ENCODE measurements at places on chromosomes 1 and 21. TPM values are rescaled to one million over a fixed set of nuclear protein-coding genes. Genes with fewer than 3 reads are reported as not detected.

GRCh38 chr1:28147264-28148094 is 29.0 kb downstream of the PTAFR start:
- DNase-seq = no peak

- DNase-seq = no peak
These were observed 37.7 kb upstream of the TMEM125 start for GRCh38 chr1:43232074-43232473.

- peak; percentile 45 for DNase-seq
These were observed 157.0 kb upstream of the COA6 start for GRCh38 chr1:234216116-234216703.

- no peak for DNase-seq
These were observed 1.8 kb downstream of the NCDN start for GRCh38 chr1:35559317-35559944.

DNA sequence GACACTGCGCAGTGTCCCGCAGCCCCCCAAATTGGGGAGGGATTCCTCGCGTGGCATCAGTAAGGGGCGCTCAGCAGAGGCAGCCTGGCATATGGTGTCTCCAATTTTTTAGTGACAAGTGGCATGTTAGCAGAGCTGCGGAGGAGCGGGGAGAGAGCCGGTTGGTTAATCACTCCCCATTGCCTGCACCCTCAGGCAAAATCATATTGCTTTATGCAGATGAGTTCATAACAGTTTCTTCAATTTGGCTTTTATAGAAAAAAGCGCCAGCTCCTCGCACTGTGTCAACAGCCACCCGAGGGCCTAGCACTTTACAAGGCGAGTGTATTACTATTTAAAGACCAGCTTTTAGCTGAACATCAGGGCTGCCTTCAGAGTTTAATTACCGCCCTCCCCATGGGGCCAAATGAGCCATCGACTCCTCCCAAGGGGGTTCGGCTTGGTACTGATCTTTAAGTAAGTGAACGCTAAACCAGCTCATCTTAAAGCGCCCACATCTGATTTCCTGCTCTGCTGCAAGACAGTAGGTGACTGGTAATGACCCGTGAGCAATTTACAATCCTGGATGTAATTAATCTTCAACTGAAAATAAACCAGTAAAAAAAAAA is 298.9 kb downstream of the DSCAM start:
- no peak for DNase-seq

DNA sequence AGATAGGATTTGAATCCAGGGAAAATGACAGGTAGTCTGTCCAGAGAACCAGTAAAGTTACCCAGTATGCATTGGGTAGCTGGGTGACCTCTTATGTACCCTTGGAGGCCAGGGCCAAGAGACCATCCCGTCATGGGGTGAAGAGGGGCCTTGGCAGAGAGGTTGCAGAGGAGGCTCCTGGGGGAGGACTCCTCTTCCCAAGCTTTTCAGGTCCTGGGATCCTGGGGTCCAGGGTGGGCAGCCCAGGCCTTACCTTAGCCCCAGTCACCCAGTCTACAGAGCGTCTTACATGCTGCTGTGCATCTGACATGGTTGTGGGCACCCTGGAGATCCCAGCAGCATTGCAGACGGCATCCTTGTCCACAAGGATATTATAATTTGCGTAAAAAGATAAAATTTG is 14.0 kb downstream of the PMF1 start:
- DNase-seq = no peak

- DNase-seq = no peak
These were observed 58.7 kb upstream of the GADD45A start for GRCh38 chr1:67626090-67626860.

DNA sequence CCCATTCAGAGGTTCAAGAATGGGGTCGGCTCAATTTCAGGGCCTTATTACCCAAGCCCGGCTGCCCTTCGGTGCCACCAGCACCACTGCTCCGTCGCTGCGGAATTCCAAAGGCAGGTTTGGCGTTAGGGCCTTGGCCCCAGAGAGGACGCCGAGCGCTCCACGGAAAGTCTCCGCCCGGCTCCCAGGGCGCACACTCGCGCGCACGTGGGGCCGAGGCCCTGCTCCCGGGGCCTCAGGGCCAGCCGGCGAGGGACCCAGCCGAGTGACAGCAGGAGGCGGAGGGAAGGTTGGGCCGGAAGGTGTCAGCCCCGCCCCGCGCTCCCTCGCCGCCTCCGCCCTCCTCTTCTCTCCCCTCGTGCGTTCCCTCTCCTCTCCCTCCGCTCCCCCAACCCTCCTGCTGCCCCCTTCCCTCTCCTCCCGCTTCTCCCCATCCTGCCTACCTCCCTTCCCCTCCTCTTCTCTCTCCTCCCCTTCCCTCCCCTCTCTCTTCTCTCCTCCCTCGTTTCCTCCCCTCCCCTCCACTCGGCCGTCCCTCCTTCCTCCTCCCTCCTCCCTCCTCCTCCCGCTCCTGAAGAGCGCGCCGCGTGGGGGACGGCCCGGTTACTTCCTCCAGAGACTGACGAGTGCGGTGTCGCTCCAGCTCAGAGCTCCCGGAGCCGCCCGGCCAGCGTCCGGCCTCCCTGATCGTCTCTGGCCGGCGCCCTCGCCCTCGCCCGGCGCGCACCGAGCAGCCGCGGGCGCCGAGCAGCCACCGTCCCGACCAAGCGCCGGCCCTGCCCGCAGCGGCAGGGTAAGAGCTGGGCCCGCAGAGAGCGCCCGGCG is at the start of gene ETS2:
ETS2 (plus strand) TSS at position 602 of the 825 bp plus-strand sequence. CDS start 4,106 bp downstream, outside the sequence.
- peak; percentile 36 for DNase-seq

XCL1 gene
- 8.8 TPM for total RNA-seq

LCE2C gene
- not detected for total RNA-seq

GRCh38 chr1:56297904-56298303 is 281.5 kb downstream of the PLPP3 start:
- no peak for DNase-seq

- DNase-seq = no peak
These were observed 213.0 kb downstream of the CAMTA1 start for GRCh38 chr1:6998267-6998666.

DNA sequence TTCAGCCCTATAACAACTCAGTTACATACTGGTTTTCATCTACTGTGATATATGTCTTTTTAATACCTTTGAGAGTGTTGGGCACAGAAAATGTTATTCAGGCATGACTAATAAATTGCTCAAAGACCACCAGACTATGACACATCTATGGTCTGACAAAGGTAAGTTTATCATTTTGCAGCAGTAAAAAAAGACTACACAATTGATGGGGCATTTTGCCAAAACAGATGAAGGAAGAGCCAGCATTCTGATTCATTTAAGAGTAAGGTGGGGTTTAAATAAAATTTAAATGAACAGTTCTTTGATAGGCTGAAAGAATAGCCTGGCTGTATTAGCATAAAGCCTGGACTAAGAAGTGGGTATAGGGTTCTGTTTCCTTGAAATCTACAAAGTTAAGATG is 8.8 kb upstream of the RNPC3 start:
- no peak for DNase-seq

VSIG8 gene
- total RNA-seq = not detected

LEFTY2 gene
- total RNA-seq = not detected

GRCh38 chr1:46761740-46762139 is 37.1 kb upstream of the CYP4B1 start:
- no peak for DNase-seq

GRCh38 chr1:239914751-239915231 is 176.9 kb upstream of the FMN2 start:
- no peak for DNase-seq

DNA sequence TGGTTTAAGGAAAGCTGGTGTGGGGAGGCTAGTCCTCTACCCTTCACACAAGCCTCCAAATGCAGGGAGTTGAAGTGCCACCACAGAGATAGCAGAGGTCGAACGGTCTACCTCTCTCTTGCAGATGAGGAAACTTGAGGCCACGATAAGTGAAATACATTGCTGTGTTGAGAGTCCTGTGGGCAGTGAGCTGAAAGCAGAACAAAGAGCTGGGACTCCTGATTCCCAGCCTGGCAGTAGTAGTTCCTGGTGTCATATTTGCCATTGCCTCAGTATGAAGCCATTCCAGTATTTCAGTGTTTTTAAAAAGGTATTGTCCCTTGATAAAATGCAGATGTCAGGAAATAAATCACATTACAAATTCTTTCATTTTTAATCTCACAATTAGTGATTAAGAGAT is 28.6 kb downstream of the AK4 start:
- DNase-seq = no peak

DNA sequence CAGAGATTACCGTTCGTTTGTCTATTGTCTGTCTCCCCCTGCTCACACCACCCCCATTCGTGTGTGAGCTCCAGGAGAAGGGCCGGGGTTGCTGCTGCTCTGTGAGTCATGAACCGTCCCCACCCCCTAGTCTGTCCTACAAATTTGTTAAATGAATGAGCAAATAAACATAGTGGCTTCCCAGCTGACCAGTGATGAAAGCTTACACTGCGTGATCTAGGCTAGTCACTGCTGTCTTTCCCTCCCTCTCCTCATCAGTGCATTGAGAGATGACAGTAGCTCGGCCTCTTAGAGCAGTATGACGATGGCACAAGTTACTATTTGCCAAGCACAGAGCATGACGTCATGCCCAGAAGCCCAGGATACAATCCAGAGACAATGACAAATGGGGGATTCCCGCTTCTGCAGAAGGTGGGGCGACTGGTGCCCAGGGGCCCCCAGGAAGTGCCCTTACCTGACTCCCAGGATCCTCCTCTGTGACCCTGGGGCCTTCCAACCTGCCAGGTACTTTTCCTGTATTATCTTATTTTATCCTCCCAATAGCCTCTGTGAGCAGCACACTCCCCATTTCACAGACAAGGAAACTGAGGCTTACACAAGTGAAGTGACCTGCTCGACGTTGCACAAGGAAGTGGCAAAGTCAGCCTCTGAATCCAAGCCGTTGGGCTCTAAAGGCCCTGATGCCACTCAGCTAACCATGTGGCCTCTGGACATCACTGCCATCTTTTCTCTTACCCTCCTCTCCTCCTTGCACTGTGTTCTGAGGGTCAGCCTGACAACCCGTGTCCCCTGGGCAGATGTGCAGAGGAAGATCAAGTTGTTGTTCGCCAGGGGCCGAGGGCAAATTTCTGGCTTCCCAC is 8.6 kb upstream of the EPHA2 start:
- no peak for DNase-seq

ITLN2 gene
- not detected for total RNA-seq

GRCh38 chr1:161071886-161072371 is 2.2 kb upstream of the ARHGAP30 start:
- DNase-seq = no peak

DNA sequence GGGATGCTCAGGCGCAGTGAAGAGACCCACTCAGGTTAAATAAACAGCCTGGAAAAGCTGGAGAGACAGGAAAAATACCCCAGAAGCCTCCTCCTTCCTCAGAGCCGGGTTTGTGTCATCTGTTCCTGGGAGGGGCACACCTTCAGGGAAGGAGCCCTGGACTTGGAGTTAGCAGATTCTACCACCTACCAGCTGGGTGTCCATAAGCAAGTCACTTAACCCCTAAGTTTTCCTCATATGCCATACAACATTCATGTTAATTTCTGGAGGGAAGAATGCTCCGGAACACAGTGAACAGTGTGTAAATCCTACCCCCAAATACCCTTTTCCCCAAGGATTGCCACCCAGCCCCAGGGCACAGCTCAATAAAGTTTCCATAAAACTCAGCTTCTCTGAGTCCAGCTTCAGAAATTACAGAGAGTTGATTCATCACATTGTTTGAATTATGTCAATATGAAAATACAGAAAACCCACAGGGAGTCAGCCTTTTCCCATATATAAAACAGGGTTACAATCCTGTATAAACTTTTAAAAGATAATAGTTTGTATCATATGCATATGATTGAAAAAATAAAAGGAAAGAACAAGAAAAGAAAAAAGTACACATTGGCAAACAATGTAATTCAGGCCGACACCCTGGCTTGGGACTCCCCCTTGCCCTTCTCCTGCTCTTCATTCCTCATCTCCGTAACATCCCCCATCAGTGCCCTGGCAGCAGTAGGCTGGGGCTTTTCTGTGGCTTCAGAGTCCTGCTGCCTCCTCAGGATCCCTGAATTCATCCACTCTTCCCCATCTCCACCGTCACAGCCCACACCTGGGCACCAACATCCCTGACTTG is 291.8 kb upstream of the USP24 start:
- no peak for DNase-seq

GRCh38 chr21:17513214-17514123 is 626 bp downstream of the CXADR start:
- no peak for DNase-seq

UTS2 gene
- not detected for total RNA-seq

BTBD19 gene
- 2.7 TPM for total RNA-seq

- DNase-seq = no peak
These were observed 59.3 kb downstream of the IGSF5 start for GRCh38 chr21:39804240-39804639.

DNA sequence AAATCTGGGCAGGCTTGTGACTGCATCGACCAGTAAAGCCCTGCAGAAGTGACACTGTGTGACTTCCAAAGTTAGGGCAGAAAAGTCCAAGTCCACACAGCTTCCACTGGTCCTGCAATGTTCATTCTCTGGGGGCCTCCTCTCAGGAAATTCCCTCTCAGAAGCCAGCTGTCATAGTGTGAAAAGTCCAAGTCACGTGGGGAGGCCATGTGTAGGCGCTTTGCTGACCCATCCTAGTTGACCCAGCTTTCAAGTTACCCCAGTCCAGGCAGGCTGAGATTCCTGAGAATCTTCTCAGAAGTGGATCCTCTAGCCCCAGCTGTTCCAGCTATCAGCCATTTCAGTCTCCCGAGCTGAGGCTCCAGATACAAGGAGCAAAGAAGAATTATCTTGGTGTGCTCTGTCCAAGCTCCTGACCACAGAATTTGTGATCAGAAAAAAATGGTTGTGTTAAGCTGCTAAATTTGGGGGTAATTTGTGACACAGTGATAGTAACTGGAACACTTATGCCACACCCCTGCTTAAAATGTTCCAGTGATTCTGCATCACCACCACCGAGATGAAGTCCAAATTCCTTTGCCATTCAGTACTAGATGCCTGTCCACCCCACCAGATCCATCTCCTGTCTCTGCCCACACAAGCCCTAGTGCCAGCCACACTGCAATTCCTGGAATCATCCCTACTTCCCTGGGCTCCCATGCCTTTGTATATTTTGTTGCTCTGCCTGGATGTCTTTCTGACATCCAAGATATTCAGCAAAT is 2.5 kb upstream of the STUM start:
- no peak for DNase-seq

DNA sequence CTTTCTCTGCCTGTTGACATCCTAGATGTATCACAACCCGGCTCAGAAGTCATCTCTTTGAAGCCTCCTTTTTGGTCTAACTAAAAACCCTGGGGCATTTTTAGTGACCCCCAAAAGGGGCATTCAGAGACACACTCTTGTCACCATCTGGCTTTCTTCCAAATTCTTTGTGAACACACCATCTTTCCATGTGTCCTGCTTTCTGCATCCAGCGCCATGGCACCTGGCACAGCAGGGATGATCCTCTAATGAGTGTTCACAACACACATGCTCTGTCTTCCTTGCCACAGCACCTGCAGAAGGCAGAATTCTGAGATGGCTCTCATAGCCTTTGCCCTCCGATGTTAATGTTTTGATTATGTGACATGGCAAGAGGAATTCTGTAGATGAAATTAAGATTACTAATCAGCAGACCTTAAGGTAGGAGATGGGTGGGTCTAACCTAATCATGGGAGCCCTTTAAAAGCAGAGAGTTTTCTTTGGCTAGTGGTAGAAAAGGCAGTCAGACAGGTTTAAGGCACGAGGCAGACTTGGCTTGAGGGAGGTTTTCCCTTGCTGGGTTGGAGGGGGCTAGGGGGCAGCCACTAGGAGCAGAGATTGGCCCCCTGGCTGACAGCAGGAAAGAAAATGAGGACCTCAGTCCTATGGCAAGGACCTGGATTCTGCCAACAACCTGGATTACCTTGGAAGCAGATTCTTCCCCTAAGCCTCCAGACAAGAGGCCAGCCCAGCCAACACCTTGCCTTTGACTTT is 4.9 kb upstream of the TMEM61 start:
- no peak for DNase-seq
